Left ventricle myocardium inferior (tissue), 1 donor: ENCODE measurements at places on chromosomes 2 and 18.

DNA sequence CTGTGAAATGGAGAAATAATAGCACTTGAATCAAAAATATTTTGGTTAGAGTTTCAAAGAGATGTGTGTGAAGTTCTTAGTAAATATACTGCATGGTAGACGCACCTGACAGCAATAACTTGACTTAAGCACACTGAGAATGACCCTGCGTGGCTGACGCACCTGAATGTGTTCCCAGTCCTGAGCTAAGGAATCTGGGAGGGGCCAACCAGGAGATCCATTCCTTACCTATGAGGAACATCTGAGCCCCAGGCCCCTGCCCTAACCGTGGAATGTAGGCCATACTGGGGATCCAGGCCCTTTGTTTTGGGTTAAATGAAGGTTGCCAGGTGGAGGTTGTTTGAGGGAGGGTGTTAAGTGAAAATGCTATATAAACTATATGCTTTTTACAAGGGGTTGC lies 284.4 kb downstream of the RBM43 start:
- no peak for DNase-seq

- DNase-seq: no peak
Observed at GRCh38 chr2:73893764-73894474, 1.1 kb downstream of the ACTG2 start.

- DNase-seq: no peak
Observed at GRCh38 chr18:55539240-55539639, 48.8 kb downstream of the TCF4 start.

DNA sequence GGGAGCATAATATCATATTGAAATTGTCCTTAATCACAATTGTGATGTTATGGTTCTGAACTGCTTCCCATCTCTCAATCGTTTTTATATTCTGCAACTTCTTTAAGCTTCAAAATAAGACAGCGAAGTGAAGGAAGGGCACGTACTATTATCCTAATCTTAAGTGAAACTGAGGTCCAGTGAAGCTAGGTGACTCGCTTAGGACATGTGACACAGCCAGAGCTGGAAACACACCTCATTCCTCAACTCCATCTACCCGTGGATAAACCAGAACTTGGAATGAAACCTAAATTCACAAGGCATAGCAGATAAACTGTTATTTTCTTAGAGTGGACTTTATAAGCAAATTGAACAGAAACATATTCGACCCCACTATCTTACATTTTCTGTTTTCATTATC lies 191.2 kb upstream of the PXDN start:
- DNase-seq: no peak

DNA sequence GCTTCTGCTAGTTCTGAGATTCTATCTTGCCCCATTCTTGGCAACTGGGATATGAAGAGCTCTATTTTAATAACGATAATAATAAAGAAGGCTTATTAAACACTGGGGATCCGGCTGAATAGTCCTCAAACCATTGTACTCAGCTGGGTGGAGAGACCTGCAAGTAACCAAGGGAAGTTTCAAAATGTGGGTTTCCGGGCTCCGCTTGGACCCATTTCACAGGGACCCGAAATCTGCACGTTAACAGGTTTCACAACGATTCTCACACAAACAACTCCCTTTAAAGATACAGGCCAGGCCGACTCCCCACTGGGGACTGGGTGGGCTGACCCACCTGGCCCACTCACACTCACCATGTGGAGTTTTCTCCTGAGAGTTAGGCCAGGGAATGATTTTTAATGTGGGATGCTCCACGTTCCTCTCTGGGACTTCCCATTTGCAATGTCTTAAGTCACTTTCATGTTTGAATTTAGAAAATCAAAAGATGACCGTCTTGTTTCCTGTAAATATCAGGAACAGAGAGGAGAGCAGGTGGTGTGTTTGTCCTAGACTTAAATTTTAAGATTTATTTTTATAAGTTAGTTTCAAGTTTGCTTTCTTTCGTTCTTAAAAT lies 96.3 kb downstream of the SH3RF3 start:
- DNase-seq: no peak

- DNase-seq: no peak
Observed at GRCh38 chr2:181152701-181153100, 172.3 kb downstream of the UBE2E3 start.

GRCh38 chr2:6578416-6578815 lies 287.3 kb downstream of the CMPK2 start:
- no peak for DNase-seq
